Anterior cingulate cortex (tissue), 58 donors: ENCODE measurements at places on chromosomes 12 and 14.

DNA sequence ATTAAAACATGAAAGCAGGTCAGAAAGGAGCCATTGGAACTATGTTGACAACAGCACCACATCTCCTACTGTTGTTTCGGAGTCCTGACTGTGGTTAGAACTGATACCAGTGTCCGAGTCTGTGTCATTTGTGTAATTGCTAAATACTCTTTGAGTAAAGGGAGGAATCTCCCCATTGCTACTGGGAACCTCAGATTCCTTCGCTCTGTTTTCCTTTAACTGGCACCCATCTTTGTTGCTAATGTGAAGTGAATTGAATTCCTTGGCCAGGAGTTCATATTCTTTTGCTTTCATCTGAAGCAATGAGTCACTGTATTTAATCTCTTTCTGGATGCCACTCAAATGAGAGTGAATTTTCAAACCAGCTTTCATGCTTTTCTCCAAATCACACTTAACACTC, 31.5 kb downstream of the RASSF9 start:
- no peak for DNase-seq

GRCh38 chr12:69107541-69107940, 131.8 kb upstream of the CPSF6 start:
- no peak for DNase-seq

GRCh38 chr14:73788701-73789551, 62.7 kb upstream of the PTGR2 start:
- no peak for DNase-seq

GRCh38 chr12:57461917-57462250, 2.3 kb downstream of the GLI1 start:
- no peak for DNase-seq

DNA sequence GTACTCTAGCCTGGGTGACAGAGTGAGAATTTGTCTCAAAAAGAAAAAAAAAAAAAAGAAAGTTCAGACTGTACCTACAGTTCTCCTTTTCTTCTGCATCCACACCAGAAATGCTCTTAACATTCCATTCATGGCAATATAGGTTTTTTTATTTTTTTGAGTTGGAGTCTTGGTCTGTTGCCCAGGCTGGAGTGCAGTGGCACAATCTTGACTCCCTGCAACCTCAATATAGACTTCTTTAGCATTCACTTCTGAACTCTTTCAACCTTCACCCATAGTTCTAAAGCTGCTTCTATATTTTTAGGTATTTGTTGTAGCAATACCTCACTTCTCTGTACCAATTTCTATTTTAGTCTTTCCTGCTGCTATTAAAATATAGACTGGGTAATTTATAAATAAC, 1095.7 kb downstream of the FLRT2 start:
- no peak for DNase-seq

GRCh38 chr14:94918896-94919295, 149.0 kb upstream of the GSC start:
- DNase-seq = no peak

DNA sequence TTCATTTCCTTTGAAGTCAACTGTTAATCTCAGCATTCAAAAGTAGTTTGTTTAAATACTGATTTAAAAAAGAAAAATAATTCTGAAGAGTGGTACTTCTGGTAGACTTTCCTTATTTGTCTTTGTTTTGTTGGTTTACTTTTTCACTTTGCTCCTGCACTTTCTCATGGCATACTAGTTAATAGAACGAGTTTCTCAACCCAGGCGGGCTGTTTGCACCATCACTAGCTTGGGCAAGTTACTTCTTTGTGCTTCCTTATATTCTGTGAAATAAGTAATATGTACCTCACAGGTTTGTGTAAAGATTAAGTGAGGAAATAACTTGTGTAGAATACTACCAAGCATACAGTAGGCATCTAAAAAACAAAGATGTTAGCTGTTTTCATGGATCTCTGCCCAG, 45.5 kb downstream of the SLC38A6 start:
- no peak for DNase-seq

DNA sequence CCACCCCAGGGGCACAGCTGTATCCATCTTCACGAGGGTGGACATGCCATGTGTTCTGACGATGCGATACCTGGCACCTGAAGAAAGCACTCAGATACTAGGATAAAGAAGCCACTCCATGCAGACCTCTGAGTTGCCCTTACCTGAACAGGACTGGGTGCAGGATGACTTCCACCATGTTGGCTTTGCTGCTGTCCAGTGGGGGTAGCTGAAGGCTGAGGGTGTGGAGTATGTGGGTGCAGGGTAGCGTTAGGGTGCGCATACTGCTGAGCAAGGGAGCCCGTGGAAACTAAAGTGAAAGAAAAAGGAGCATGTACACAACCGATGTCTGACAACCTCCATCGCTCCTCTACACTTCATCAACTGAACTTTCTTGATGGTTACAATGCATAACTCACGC, 51.3 kb downstream of the SH2B3 start:
- no peak for DNase-seq

- no peak for DNase-seq
Observed at GRCh38 chr12:113052326-113052725, 4.2 kb upstream of the DTX1 start.

- no peak for DNase-seq
Observed at GRCh38 chr14:71372411-71372838, 465.2 kb downstream of the PCNX1 start.

GRCh38 chr14:104436047-104436591, 143.4 kb upstream of the C14orf180 start:
- no peak for DNase-seq

- no peak for DNase-seq
Observed at GRCh38 chr14:88248606-88249005, 74.5 kb downstream of the KCNK10 start.

GRCh38 chr14:52402812-52403526, 88.9 kb downstream of the PTGER2 start:
- no peak for DNase-seq

- no peak for DNase-seq
Observed at GRCh38 chr14:32597771-32598170, 268.7 kb downstream of the AKAP6 start.

GRCh38 chr14:31886156-31886835, 190.8 kb upstream of the ARHGAP5 start:
- no peak for DNase-seq

DNA sequence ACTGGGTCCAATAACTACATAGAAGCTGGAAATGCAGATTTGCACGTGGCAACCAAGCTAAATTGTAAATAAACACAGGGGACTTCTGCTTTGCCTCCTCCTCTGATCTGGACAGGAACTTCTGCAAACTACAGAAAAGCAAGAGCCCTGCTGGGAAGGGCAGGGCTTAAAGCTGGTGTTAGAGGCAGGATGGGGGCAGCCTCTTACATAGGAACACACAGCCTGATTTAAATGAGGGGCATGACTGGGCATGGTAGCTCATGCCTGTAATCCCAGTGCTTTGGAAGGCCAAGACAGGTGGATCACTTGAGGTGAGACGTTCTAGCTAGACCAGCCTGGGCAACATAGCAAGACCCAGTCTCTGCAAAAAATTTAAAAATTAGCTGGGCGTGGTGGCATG, 46.7 kb downstream of the ERH start:
- DNase-seq = no peak
